Chondrocyte (in vitro differentiated cells): ENCODE measurements at places on chromosomes 6 and 20. TPM values are rescaled to one million over a fixed set of nuclear protein-coding genes. Genes with fewer than 3 reads are reported as not detected.

DNA sequence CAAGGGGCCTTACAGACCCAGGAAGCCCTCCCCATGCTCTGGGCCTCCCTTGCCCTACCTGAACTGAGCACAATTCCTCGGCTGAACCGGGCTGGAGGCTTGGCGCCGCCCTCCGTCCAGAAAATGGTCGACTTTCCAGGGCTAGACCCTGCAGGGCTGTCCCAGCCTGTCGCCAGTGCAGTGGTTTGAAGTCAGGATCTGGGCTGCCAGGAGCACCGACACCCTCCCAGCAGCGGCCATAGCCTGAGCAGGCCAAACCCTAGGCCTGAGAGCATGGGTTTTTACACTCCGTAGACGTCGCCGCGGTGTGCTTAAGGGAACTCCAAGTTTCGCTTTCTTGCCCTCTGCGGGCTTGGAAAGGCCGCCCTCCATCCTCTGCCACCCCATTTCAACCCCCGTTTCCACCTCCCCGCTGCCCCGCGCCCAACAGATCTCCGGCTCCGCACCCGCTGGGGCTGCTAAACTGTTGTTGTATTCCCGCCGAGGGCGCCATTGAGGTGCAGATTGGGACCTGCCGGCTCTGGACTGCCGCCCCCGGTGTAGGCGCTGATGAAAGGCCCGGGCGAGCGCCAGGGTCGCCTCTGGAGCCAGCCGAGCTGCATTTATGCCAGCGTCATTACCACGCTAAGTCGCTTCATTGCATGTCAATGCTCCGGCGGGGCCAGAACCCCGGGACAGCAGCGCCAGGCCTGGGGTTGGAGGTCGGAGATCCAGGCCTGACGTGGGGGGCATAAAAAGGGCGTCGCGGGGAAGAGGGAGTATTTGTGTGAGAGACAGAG is 2.2 kb upstream of the TFAP2A start:
- no peak overlapping the region for H3K27ac ChIP-seq
- no peak for DNase-seq
- peaks cover 51% of the 10 kb centered on the region for H3K4me1 ChIP-seq

- no peaks in the 10 kb centered on the region for H3K27me3 ChIP-seq
- no peak overlapping the region for H3K4me3 ChIP-seq
- H3K4me1 ChIP-seq = peaks cover 15% of the 10 kb centered on the region
- no peak for DNase-seq
- peaks cover 42% of the 10 kb centered on the region for H3K36me3 ChIP-seq
Measured at GRCh38 chr20:62136283-62137091, 6.7 kb downstream of the PSMA7 start.

GRCh38 chr6:108804956-108805355 is 43.3 kb upstream of the ARMC2 start:
- peaks cover 1% of the 10 kb centered on the region for H3K27me3 ChIP-seq
- no peaks in the 10 kb centered on the region for H3K36me3 ChIP-seq
- H3K27ac ChIP-seq = no peak overlapping the region
- H3K4me3 ChIP-seq = no peak overlapping the region
- no peak for DNase-seq

Gene KCNK15
- total RNA-seq = 0.59 to 1.6 TPM (median 0.77 TPM) in 3 replicates

Gene LEMD2
- 57.3 to 61.6 TPM (median 60.1 TPM) in 3 replicates for total RNA-seq

Gene LPA
- 0.31 TPM in 1 of 3 replicates, not detected in the others for total RNA-seq

Gene DNAH8
- 0.05 to 0.24 TPM (median 0.15 TPM) in 3 replicates for total RNA-seq

Gene KCNK16
- total RNA-seq = not detected in 3 replicates

Gene CEP85L
- 9.6 to 11.1 TPM (median 10.4 TPM) in 3 replicates for total RNA-seq

Gene ZC2HC1B
- total RNA-seq = 0.46 TPM in 1 of 3 replicates, not detected in the others

Gene MDFI
- 31.8 to 62.6 TPM (median 33.7 TPM) in 3 replicates for total RNA-seq
